ENCODE measurements at places on chromosomes 12 and 14.

DNA sequence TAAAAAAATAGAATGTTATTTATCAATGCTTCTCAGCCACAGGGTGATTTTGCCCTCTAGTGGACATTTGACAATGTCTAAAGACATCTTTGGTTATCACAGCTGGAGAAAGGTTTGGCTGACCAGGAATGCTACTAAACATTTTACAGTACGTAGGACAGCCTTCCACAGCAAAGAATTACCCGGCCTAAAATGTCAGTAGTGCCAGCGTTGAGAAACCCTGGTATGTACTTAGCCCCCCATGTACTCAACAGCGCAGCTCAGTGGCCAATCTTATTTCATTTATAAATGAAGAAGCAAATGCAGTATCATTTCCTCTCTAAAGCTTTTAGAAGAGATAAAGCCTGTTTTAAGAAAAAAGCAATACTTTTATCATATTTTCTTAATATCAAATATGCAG lies 5.8 kb downstream of the MARK3 start:
- peak; percentile 76 for DNase-seq

DNA sequence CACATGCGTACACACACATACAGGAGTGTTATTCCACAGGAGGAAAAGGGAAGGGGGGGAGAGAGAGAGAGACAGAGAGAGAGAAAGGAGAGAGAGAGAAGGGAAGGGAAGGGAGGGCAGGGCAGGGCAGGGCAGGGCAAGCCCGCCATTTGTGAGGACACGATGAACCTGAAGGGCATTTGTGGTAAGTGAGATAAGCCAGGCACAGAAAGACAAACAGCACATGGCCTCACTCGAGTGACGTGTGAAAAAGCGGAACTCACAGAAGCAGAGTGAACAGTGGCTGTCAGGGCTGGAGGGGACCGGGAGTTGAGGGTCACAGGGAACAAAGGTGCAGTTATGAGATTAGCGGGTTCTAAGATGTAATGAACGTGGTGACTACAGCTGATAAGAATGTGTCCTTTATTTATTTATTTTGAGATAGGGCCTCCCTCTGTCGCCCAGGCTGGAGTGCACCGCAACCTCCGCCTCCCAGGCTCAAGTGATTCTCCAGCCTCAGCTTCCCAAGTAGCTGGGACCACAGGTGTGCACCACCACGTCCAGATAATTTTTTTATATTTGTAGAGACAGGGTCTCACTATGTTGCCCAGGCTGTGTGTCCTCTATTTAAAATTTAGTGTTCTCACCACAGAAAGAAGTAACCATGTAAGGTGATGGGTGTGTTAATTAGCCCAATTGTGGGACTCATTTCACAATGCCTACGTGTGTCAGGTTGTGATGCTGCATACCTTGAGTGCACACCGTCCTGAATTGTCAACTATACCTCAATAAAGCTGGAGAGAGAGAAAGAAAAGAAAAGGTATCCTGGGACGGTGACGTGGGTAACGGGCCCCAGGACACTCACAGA lies 18.7 kb upstream of the FBRSL1 start:
- DNase-seq = peak; percentile 55

- no peak for DNase-seq
These were observed 244.8 kb downstream of the IPO8 start for GRCh38 chr12:30450872-30451271.

GRCh38 chr14:30779210-30779609 lies 95.1 kb upstream of the COCH start:
- no peak for DNase-seq

- DNase-seq = peak; percentile 8
These were observed 1.6 kb downstream of the OAS3 start for GRCh38 chr12:112939761-112940381.

DNA sequence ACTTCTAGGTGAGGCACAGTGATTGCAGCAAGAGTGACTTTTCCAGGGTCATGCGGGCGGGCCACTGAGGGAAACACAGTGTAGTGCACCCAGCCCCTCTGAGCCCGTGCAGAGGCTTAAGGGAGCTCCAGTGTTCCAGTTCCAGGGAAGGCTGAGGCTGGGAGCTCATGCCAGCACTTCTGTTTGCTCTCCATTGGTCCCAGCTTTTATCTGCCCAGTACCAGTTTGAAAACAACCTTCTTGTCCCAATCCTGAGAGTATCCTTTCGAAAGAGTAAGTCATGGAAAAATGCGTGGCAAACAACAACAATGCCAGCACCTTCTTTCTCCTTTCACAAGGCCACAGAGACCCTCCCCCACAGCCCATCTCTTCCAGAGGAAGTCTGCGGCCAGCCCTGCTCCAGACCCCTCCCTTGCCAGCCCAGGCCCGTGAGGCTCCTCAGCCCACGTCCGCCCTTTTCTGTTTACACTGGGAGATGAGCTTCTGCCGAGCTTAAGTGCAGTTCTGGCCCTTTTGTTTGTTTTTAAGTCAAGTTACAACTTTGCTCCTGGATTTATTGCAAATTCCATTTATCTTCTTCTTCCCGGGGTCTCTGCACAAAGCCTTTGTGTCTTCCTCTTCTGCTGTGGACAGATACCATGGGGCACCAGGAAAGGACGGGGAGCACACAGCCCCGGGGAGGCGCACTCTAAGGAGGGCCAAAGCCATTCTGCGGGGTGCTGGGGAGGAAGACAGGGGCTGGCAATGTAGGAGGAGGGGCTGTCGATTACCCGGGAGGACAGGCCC lies 185.6 kb downstream of the ZFP36L1 start:
- no peak for DNase-seq

- DNase-seq = peak; percentile 46
These were observed 19.3 kb downstream of the SLC25A3 start for GRCh38 chr12:98612696-98613334.

DNA sequence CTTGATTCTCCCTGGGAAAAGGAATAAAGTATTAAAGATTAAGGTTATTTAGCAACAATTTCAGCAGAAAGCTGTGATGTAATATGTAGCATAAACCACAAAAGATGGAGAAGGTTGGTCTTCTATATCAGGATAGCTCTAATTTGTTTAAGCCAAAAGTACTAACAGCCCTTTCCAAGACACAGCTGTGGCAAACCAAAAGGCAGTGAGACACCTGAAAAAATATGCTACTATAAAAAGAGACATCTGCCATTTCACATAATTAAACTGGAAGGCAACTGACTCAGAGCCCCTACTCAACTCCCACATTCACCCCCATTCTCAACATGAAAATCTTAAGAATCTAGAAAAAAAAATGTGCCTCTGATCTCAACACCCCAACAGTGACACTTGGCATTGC lies 390.2 kb upstream of the PRICKLE1 start:
- no peak for DNase-seq

DNA sequence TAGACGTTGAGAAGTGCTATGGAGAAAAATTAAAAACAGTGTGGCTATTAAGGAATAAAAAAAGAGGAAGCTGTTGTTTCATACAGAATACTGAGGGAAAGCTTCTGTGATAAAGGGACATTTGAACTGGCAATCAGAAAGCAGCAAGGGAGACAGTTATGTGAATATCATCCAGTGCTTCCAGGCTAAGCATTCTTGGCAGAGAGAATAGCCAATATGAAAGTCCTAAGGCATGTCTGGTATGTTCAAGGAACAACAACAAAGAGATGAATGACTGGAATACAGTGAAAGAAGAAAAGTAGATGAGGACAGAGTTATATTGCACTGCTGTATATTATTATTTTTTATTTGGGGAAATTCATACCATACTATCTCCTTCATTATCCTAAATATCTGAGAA lies 23.9 kb downstream of the SCAF11 start:
- no peak for DNase-seq

- peak; percentile 21 for DNase-seq
These were observed 24.5 kb downstream of the SLC16A7 start for GRCh38 chr12:59620326-59620725.

GRCh38 chr12:131425112-131426075 lies 285.5 kb upstream of the SFSWAP start:
- no peak for DNase-seq

DNA sequence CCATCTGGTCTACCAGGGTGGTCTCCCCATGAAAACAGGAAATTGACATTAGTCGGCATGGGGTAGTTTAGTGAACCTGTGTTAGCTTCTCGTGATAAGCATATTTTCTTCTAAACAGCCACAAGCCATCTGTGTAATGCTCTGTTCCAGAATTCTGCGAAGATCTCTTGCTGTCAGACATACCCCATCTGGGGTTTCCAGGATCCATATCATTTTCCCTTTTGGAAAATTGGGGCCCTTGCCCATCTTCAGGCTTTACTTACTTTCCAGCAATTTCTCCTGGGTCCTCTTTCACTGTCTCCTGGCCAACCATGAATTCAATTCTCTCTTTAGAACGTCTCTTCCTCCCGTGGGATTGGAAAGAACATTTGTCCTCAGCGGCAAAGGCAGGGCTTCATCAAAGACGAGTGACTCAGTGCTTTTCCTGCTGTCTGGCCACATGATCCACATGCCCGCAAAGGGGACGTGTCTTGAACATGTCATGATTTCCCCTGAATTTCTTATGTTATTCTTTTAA lies 21.4 kb upstream of the NCOR2 start:
- peak; percentile 39 for DNase-seq

DNA sequence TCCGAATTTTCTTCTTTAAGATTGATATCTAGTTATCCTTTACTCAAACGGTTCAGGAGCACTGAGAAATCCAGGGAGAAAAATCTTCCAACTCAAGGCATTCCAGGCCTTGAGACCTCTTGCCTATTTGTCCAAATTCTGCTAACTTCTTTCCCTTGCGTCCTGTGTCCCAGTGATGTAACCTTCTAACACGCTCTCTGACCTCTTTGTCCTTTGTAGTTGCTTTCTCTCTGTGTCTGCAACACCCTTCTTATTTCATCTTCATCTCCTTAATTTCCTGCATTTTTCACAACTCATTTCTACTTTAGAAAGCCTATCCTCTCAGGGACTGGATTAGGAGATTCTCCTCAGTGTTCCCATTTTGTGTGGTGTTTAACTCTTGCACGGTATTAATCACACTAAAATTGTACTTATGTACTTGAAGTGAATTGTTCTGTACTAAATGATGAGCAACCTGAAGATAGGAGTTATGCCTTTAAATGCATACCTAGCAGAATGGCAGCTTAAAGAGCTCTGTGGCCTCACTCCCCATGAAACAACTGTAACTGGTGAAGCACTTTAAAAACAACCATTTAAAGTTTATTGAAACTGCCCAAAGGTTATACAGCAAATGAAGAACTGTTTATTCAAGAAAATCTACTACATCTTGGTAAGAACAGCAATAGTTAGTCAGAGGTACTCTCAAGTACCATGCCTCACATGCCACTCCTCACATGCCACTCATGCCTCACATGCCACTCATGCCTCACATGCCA lies 7.4 kb upstream of the SNAPC1 start:
- DNase-seq = no peak

GRCh38 chr12:114671443-114672411 lies 12.2 kb downstream of the TBX3 start:
- DNase-seq = no peak

GRCh38 chr12:126258190-126258589 lies 1193.0 kb downstream of the AACS start:
- no peak for DNase-seq

GRCh38 chr12:85016413-85016812 lies 19.7 kb downstream of the TSPAN19 start:
- no peak for DNase-seq

GRCh38 chr12:92414170-92415070 lies 268.8 kb upstream of the BTG1 start:
- DNase-seq = no peak

- no peak for DNase-seq
These were observed 10.4 kb downstream of the SLC15A4 start for GRCh38 chr12:128813392-128813791.

GRCh38 chr14:95197551-95197950 lies 40.2 kb upstream of the DICER1 start:
- DNase-seq = no peak

DNA sequence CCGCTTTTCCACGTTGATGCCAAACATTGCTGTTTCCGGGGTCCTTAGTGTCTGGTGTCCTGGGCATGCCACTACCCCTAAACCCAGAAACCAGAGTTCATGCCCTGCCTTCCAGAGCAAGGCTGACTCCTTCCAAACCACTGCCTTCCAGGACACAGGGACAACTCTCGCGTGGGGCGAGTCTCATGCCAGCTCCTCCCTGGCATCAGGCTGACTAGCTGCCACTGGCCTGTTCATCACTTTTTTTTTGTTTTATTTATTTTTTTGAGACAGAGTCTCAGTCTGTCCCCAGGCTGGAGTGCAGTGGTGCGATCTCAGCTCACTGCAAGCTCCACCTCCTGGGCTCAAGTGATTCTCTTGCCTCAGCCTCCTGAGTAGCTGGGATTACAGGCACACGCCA lies 4.8 kb downstream of the SETD1B start:
- no peak for DNase-seq

GRCh38 chr12:5247144-5247543 lies 184.8 kb upstream of the NTF3 start:
- DNase-seq = no peak

- no peak for DNase-seq
These were observed 297.2 kb downstream of the ADGRD1 start for GRCh38 chr12:131250951-131251315.

GRCh38 chr12:113241191-113242025 lies 20.1 kb downstream of the TPCN1 start:
- peak; percentile 46 for DNase-seq

- DNase-seq = no peak
These were observed 281.9 kb downstream of the CACNA1C start for GRCh38 chr12:2334689-2335088.

DNA sequence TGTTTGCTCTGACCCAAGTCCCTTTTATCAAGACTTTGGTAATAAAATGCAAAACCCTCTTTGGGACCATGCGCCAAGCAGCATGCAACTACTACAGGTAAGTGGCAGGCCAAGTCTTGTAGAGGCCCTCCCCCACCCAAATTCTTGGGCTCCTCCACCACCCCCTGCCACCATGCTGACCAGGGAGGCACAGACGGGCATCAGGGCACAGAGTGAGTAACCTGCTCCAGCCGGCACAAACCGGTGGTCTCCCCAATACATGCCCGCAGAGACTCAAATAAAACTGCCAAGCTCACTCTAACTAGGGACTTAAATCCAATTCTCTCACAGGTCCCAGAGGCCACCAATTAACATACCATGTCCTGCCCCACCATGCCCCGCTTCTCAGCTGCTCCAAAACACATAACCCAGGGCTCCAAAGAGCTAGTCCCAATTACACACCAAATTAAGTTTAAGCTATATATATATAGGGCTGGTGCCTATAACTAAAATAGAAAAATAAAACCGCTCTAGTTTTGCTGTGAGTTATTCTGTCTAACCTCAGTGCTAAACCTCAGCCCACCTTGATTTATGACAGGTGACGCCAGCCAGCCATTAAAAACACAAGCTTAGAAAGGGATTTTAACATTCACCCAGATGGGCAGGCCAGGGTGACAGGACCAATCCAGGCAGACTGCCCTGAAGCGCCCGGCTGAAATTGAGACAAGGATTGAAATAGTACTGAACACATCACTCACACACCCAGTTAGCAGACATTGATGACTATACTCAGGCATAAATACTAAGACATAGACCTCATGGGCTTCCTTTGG lies 81.0 kb downstream of the CLMN start:
- no peak for DNase-seq

- DNase-seq = no peak
These were observed 299.6 kb downstream of the DPF3 start for GRCh38 chr14:72594099-72594901.

GRCh38 chr12:124952295-124952694 lies 36.6 kb downstream of the DHX37 start:
- no peak for DNase-seq

All from inflammatory macrophage (primary cell).